ENCODE measurements at places on chromosomes 16 and 17.

DNA sequence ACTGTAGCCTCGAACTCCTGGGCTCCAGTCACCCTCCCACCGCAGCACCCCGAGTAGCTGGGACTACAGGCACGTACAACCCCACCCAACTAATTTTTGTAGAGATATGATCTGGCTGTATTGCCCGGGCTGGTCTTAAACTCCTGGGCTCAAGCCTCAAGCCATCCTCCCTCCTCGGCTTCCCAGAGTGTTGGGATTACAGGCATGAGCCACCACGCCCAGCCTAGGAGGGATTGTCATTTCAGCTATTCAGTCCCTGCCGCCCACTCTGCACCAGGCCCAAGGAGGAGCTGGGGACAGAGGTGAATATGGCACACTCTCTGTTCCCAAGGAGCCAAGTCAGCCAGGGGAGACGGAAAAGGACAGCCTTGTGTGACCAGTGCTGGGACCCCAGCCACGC lies 256.2 kb downstream of the PARN start:
- DNase-seq = no peak

GRCh38 chr16:58508671-58509251 lies 6.6 kb upstream of the SETD6 start:
- DNase-seq = no peak

- no peak for DNase-seq
These were observed 14.3 kb upstream of the SRCIN1 start for GRCh38 chr17:38619937-38620550.

GRCh38 chr17:57871155-57871554 lies 21.3 kb upstream of the MRPS23 start:
- DNase-seq = no peak

GRCh38 chr17:27562777-27563455 lies 68.1 kb upstream of the LGALS9 start:
- no peak for DNase-seq

GRCh38 chr16:12527071-12527470 lies 276.6 kb downstream of the CPPED1 start:
- DNase-seq = no peak

DNA sequence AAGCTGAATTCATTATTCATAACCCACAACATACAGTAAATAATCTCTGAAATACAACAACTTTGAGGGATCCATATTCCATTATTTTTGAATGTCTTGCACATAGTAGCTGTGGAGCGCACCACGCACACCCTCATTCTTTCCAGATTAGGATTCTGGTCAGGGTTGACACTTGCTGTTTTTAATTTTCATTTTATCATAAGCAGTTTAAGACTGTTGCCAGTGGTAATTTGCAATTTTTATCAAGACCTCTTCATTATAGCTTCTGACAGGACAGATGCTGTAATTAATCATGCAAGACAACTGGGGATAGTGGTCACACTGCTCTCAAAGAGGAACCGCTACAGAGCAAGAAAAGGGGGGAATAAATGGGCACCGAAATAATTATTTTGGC lies 109.7 kb downstream of the TOX3 start:
- no peak for DNase-seq

DNA sequence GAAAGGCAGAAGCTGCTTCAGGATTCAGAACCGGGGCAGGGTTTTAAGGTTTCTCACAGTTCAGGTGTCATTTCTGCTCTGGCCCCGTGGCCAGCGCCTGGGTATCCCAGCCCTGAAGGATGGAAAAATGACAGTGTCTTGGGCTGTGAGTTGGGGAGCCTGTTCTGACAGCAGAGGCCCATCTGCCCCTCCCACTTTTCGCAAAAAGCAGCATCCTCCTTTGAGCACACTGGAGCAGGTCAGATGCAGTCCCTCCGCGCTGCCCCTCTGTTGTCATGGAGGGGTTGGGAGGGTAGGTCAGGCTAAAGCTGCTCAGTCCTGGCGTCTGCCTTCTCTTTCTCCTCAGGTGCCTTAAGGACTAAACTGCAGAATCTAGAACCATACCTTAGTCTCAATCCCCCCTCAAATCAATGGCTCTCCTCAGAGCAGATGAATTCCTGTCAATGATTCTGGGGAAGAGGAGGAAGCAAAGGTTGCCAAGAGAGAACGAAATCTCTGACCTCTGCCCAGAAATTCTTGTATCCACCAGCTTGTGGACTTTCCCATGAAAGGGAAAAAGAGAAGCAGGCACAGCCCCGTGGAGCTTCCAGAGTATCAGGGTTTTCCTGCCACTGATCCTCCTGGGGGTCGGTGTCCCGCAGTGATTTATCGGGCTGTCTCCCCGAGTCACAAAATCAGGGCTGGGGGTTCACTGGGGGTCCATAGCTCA lies 7.3 kb downstream of the NEUROD2 start:
- DNase-seq = no peak

GRCh38 chr17:2871720-2872119 lies 75.5 kb downstream of the RAP1GAP2 start:
- no peak for DNase-seq

DNA sequence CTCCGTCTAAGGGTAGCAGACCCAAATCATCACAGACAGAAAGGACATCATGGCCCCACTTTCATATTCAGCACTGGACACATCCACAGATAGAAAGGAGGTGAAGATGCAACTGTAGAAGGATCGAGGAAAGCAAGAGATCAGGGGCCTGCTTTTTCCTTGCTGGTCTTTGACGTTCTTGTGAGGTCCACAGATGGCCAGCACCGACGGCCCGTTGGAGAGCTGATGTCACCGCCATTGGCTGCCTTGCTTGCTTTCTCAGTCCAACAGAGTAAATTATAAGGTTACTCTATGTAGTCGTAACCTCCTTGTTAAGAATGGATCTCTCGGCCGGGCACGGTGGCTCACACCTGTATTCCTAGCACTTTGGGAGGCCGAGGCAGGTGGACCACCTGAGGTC lies 5.1 kb upstream of the RBFOX3 start:
- DNase-seq = no peak

DNA sequence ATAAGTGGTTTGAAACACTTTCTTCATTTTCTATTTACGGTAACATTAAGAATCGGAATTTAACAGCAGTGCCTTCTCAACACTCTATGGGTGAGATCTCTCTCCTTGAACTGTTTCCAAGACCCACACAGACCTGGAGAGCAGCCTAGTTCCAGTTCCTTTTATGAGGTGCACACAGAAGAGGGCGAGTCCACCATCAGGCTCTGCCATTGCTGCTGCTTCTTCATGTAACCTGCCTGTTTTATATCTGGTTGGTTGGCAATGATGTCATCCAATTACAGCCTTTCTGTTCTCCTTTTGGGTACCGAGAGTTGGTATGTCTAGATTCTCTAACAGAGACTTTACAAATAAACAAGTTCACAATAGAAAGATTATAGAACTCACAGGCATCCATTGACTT lies 225.7 kb downstream of the UTP18 start:
- DNase-seq = no peak

DNA sequence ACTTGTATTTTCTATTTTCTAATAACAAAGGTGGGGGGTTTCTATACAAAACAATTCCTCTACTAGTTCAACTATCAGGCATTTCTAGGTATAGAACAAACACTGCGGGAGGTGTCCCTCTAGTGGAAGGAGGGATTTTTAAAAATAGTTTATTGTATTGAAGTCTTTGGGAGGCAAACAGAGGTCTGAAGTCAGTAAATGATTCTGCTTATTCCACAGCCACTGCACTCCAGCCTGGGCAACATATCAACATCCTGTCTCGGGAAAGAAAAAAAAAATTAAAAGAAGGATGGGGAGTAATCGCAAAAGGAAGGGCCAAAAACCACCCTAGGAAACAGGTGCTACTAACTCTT lies 648 bp upstream of the ERCC4 start:
- DNase-seq = no peak

- DNase-seq = no peak
These were observed 149.4 kb downstream of the SPECC1 start for GRCh38 chr17:20158580-20158979.

GRCh38 chr17:12737740-12738469 lies 51.4 kb upstream of the ARHGAP44 start:
- no peak for DNase-seq

GRCh38 chr17:76379275-76379641 lies 5.2 kb upstream of the SPHK1 start:
- DNase-seq = no peak

DNA sequence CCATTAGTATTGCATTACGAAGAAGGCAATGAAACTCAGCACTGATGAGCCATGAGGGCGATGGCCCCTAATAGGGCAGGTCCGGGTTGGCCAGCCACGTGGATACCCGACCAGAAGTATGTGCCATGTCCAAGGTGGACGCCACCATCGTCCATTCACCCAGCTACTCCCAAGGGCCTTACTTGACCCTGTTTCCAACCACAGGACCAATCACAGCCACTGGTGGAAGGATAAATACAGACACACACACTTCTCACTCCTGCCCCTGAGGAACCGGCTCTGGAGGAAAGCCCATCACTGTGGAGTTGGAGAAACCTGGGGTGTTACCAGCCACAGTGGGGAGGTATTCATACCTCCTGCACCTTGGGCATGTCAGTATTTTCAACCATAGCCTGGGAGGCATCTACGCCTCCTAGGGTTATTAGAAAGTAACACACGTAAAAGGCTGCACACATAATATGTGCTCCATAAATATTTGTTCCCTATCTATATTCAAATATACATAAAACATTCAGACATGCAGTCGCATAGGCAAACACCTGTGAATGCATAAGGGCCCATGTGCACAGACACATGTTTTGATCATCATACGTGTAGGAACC lies 5.4 kb upstream of the ITGA3 start:
- DNase-seq = no peak
